ENCODE measurements at places on chromosomes 11 and 22.

DNA sequence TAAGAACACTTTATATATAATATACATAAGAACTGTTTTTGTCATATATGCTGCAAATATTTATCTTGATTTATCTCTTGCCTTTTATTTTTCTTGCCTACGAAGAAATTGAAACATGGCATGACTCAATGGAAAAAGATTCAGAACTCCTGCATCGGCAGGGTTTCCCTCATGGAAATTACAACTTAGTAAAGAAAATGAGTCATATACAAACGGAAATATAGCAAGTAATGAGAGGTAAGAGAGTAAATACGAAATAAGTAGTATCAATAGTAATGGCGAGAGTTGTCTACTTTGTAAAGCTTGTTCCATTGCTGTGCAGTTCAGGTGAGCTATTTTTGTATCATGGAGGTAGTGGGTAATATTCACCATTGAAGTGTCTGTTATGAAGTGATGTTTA is 350.4 kb downstream of the DDX10 start:
- DNase-seq = no peak

DNA sequence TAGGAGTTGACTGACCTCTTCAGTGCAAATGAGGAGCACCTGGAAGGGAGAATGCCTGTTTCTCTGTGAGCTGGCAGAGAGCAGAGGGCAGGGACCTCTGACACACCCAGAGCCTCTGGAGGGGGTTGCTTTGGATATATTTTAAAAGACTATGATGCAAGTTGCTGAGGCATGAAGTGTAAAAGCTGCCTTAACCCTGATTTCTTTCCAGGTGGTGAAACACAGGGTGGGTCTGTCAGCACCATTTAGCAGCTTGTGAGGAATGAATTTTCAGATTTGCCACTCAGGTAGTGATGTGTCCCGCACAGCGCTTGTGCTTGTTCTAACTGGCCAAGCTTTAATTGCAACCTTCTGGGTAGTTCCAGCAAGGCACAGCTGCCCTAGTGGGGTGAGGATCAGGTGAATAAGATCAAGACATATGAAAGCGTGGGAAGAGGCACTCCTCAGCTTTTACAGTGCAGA is 90.2 kb downstream of the SWAP70 start:
- DNase-seq = no peak

- no peak for DNase-seq
Observed at GRCh38 chr11:17696741-17697140, 22.6 kb upstream of the MYOD1 start.

- no peak for DNase-seq
Observed at GRCh38 chr11:31943056-31943780, 132.1 kb upstream of the PAX6 start.

- no peak for DNase-seq
Observed at GRCh38 chr11:12414611-12415010, 37.2 kb downstream of the PARVA start.

GRCh38 chr11:81237139-81237538 is 1496.5 kb downstream of the FAM181B start:
- no peak for DNase-seq

DNA sequence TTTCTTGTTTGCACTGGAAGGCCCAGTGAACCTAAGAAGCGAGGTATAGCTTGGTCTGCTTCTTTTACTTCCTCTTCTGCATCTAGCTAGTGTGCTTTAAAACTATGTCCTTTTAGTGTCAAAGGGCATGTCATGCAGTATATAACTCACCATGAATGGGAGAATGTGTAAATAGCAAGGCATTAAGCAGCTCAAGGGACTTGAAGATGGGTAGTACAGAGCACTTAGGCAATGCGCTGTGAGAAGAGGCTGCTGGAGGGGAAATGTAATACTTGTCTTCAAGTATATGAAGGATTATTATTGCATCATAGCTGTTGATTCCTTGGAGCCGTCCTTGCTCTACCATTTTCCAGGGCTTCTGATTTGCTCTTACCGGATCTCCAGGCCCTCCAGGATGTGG is 7.6 kb downstream of the MAML2 start:
- no peak for DNase-seq

GRCh38 chr22:32048069-32048468 is 5.0 kb downstream of the SLC5A1 start:
- no peak for DNase-seq

- DNase-seq = no peak
Observed at GRCh38 chr11:86497310-86497709, 122.6 kb downstream of the CCDC81 start.

- DNase-seq = no peak
Observed at GRCh38 chr11:86816251-86816726, 15.9 kb downstream of the PRSS23 start.

GRCh38 chr11:28488336-28488735 is 380.1 kb downstream of the METTL15 start:
- DNase-seq = no peak

DNA sequence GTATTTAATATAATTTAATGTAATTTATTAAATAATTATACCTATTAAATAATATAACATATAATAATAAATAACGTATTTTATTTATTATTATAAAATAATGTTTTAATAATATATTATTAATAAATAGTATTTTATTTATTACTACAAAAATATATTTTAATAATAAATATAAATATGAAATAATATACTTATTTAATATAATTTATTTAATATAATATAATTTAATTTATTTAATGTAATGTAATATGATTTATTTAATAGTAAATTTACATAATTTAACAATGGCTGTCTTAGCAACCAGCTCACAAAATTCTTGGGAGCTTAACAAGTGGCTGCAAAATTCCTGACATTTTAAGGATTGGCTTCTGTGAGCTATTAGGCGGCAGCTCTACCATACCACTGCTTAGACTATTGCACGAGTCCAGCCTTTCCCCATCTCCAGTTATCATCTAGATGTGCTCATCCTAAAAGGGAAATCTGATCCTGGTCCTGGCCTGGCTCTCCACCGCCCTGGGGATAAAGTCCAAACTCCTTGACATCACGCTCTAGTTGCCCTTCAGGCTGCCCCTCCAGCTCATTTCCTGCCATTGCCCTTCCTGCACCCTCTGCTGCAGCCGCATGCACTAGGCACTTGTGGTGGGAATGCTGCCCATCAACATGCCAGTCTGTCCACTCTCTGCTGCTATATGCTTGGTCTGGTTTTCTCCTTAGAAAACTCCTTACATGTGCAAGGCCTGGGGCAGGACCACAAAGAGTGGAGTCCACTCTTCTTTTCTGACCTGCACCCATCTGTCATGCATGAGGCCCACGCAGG is 9.8 kb downstream of the MMP20 start:
- no peak for DNase-seq

DNA sequence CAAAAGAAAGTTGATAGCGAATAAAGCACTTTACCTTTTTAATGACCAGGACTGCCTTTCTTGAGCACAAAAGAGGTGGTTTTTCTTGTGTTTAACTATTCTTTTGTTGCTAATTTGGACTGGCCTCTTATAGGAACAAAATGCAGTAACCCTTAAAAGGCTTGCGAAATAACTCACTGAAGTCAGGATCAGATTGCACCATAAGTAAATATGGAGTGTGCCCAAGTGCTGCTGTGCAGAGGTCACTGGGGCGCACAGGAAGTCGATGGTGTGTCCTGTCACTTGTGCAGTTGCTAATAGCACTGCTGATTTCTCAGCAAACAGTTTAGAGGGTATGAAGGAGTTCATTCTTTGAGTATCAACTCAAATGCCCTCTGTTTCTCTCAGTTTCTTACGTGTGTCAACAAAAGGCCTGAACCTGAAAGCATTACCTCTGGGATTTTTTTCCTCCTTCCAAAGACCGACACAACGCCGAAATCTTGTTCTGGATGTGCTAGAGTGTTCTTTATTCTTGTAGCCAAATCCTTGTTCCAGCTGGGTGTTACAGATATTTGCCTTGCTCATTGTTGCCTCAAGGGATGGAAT is 71.3 kb downstream of the ATXN10 start:
- DNase-seq = no peak

GRCh38 chr22:34966980-34967565 is 98.9 kb upstream of the ISX start:
- no peak for DNase-seq

- no peak for DNase-seq
Observed at GRCh38 chr11:37320921-37321320, 722.9 kb upstream of the RAG2 start.

DNA sequence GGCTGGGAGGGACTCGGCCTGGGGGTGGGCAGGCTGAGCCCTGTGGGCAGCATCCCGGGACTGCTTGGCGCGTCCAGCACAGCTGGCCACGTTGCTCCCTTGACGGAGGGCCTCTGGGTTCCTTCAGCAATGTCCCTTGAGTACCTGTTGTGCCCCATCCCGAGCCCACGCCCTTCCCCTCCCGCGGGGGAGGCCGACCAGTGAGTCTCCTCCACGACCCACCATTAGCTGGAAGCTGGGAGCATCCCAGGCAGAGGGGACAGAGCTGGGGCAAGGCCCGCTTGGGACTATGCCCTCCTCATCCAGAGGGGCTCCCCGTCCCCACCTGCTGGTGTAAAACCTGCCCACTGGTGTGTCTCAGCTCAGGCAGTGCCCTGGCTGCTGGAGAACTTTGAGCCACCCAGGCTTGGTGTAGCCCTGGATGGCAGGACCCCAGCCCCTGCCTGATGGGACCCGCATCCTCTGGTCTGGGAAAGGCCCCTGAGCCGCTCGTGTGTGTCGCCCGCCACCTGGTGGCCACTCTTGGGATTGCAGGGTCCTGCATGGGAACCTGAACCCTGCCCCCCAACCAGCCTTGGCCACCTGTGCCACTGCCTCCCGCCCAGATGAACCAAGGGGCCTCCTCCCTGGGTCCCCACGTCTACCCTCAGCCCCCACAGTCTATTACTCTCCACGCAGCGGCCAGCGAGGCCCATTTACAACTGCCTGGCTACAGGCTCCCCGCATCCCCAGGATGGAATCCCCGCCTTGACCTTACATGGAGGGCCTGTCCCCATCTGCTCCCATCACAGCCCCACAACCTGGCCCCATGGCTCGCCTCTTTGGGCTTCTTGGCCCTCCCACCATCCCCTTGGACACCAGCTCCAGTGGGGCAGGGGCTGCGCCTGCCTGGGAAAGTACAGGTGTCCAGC is 16.6 kb upstream of the ARHGAP8 start:
- DNase-seq = peak; percentile 81

GRCh38 chr11:1129611-1130160 is 28.1 kb upstream of the MUC5AC start:
- no peak for DNase-seq

- DNase-seq = no peak
Observed at GRCh38 chr11:89490602-89490980, 584 bp downstream of the NOX4 start.

DNA sequence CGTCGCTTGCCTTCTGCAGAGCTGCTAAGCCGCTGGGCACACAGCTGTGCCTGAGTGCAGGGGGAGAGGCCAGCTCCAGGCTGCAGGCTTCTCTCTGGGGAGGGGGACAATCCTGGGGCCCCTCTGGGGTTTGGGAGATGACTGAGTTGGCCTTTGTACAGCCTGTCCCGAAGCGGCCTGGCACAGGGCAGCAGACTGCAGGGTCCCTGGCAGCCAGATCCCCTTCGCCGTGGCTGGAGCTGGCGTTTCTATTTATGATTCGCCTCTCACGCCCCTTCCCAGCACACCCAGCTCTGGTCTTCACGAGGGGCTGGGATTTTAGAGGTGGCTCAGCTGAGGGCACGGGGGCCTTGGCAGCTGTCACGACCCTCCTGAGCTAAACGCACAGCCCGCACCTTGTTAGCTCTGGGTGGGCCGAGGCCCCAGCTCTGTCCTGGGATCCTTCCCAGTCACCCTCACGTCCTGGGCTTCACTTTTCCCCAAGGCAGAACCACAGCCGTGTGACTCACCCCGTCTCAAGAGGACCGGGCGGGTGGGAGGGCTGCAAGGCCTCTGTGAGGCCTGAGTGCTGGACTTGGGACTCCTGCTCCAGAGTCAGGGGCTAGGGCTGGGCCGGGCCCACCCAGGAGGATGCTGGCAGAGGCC is 18.4 kb downstream of the OSBPL5 start:
- DNase-seq = no peak

DNA sequence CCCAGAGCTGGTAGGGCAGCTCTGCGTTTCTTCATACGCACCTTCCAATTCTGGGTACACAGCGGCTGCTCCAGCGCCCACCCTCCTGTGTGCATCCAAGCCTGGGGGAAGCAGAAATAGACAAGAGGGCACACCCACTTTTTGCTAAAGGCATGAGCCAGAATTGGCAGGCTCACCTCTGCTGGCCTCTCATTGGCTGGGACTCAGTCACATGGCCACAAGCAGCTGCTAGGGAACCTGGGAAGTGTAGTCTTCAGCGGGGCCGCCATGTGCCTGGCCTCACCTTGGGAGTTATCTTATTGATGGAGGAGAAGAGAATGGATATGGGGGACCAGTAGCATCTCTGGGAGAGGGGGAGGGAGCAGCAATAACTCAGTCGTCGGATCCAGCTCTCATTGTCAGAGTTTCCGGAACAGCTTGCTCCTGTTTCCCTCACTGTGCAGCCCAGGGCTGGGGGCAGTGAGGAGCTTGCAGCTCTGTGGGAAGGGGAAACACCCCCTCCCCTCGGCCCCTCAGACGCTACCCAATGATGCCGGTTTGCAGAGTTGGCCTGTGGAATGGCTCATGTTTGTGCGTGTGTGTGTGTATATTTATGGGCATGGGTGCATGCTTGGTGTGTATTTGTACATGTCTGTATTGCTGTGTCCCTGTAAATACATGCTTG is 11.8 kb upstream of the MIEF1 start:
- DNase-seq = peak; percentile 60

DNA sequence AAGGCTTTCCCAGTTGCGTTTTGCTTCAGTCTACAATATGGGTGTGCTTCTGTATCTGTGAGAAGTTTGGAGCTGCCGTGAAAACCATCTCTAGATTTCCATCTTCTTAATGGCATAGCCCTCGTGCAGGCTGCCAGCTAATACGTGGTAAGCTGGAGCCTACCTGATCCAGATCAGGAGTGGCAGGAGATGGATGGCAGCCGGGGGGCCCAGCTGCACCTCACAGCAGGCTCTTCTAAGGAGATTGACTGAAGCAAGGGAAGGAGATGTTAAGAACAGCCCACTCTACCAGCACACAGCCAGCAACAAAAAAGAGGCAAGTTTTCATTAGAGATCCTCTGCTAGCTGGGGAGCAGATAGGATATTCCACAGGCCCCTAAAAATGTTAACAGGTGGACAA is 115.5 kb downstream of the MSANTD4 start:
- no peak for DNase-seq

- DNase-seq = no peak
Observed at GRCh38 chr11:67271541-67272284, 5.4 kb downstream of the GRK2 start.

GRCh38 chr11:3095712-3096361 is 38.6 kb upstream of the CARS1 start:
- DNase-seq = no peak

DNA sequence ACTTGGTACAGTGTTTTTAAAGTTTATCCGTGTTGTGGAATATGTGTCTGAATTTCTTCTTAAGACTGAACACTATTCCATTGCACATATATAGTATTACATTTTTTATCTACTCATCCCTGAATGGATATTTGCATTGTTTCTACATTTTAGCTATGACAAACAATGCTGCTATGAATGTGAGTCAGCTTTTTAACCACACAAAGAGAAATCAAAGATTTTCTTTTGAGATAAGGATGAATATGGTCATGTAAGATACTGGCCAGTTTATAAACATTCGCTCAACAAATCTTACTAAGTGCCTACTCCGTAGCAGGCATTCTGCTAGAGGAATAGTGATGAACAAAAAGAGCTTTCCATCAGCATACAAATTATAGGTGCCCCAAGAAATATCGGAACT is 16.5 kb upstream of the OR9G4 start:
- DNase-seq = no peak

Data from activated CD4-positive, alpha-beta T cell treated with anti-CD3 and anti-CD28 coated beads for 24 hours (primary cell).